DMS53 (cell line): ENCODE measurements at places on chromosomes 2 and 18.

DNA sequence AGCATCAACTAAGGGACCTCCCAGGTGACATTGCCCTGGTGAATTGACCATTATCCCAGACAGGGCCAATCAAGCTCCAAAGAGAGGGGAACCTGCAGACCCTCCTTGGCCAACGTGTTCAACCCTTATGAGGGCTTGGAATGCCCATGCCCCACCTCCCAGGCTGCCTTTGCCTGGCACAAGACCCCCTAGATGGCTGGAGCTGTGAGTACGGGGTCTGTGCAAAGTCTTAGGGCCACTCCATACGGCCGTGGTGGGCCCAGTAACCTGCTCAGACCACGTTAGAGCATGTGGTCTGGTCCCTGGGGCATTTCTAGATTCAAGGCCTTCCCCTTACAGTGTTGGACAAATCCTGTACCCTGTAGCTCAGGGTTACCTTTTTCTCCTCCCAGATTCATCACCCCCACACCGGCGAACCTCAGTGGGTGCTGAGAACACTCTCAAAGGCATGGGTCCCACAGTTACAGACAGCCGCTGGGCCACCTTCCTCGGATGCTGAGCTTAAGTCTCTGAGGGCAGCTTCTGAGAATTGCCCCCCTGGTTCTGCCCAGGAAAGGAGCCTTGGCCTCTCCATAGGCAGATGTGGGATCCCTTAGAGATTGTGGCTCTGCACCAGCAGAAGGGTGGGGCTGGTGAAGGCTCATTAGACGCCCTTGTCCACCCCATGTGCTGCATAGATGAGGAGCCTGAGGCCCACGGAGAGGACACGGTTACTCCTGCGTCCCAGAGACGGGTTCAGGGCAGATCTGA lies 18.3 kb upstream of the KCNK3 start:
- DNase-seq, result no peak

DNA sequence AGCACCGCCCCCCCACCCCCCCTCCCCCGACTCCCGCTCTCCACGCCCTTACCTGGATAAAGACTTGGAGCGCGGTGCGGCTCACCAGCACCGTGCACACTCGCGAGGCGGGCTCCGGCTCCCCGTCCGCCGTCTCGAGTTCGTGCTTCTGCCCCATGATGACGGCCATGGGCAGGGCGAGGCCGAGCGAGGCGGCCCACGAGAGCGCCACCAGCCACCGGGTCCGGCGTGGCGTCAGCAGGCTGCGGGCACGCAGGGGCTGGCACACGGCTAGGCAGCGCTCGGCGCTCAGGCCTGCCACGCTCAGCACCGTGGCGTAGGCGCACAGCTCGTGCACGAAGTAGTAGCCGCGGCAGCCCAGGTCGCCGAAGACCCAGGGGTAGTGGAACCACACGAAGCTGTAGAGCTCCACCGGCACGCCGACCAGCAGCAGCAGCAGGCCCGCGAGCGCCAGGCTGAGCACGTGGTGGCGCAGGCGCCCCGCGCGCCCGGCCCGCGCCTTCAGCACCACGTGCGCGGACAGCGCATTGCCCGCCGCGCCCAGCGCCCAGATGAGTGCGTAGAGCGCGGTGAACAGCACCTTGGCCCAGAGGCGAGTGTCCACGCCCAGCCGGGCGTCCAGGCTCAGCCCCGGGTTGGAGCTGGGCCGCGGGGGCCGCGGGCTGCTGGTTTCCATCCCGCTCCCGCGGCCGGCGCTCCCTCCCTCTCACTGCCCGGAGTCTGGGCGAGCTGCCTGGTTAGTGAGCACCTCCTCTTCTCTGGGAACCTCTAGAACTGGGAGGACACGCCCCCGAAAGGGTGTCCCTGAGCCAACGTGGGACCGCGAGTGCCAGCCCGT lies at the start of gene NTSR2:
TSS of gene NTSR2 (minus strand) at position 742 of the 838 bp plus-strand sequence. CDS start at position 676, 66 bp downstream.
- peak; percentile 62 for DNase-seq

DNA sequence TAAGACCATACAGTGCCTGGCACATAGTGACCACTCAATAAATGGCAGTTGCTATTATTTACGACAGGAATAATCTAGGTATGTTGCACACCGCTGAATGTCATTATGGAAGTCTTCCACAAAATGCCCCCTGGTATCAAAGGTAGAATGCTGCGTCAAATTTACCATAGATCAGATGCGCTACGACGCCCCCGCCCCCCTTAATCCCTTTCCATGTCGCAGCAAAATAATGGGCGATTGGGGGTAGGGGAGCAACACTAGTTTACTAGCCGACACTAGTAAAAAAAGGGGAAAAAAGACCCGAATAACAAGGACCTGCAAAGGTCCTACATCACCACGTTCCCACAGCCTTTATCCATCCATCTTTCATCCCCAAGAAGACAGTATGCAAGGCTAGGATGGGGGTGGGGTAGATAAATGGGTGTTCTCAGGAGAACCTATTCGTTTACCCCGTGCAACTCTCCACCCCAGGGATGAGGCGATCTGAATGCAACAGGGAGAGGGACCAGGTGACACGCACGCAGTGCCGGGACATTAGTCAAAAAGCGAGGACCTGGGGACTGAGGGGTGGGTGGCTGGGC lies 455 bp downstream of the PREPL start:
- DNase-seq, result peak; percentile 88

DNA sequence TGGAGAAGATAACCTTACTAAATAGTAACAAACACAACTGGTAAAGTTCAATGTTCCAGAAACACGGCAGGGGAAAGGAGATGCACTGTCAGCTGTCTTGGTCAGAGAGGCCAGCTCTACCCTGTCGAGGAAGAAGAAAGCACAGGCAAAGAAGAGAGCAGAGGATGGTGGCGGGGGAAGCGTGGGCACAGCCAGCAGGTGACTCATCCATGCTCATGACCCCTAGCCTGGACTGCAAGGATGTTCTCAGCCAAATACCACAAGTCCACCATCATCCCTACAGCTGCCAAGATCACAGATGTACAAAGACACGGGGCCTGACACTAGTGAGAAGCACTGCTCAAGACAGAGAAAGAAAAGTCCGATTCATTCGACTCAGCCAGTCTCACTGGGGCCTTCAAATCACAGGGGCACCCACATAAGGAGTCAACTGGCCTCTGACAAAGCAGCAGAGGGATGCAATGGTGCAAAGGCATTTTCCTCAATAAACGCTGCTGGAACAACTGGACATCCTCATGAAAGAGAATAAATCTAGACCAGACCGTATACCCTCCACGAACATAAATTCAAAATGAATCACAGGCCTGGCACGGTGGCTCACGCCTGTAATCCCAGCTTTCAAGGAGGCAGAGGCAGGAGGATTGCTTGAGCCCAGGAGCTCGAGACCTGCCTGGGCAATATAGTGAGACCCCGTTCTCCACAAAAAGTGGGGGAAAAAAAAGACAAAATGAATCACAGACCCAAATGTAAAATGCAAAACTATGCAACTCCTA lies 5.6 kb downstream of the DTYMK start:
- DNase-seq, result no peak

- peak; percentile 40 for DNase-seq
These were observed 131.4 kb downstream of the MSH2 start for GRCh38 chr2:47534179-47534919.

GRCh38 chr2:172846551-172846950 lies 110.9 kb downstream of the RAPGEF4 start:
- DNase-seq, result no peak

GRCh38 chr2:33583194-33583938 lies 15.7 kb downstream of the FAM98A start:
- peak; percentile 45 for DNase-seq
